Lower lobe of right lung (tissue), 2 donors: ENCODE measurements at places on chromosomes 4 and X. TPM values are rescaled to one million over a fixed set of nuclear protein-coding genes. Genes with fewer than 3 reads are reported as not detected.

- no peak for DNase-seq
Measured at GRCh38 chr4:108906006-108906405, 143.2 kb upstream of the ETNPPL start.

- no peak for DNase-seq
Measured at GRCh38 chr4:30553706-30554105, 166.5 kb upstream of the PCDH7 start.

The EIF2S3 gene
- total RNA-seq: 174 TPM

- no peak for DNase-seq
Measured at GRCh38 chrX:42025861-42026260, 102.5 kb upstream of the CASK start.

The S100P gene
- total RNA-seq: 16.1 TPM
